ENCODE measurements at places on chromosomes 2 and 18.
A peak's percentile ranks its signal among the peaks of the same experiment; 100 is the strongest.

GRCh38 chr2:229838729-229839128 is 83.1 kb downstream of the TRIP12 start:
- no peak for DNase-seq

DNA sequence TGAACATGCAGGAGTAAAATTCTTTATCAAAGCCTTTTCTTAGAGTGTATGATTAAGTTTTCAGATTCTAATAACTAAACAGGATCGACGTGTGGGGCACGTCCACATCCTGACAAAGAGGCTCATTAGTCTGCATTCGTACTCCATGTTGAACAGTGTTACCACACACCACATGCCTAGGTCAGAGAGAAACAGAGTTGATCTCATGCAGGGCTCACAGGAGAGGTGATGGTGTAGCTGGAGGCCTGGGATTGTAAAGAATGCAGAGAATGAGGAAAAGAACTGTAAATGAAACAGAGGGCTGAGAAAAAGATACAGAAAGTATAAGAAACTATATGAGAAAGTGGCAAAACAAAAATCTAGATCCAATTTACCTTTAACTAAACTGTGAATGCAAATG is 632.5 kb downstream of the BCL11A start:
- peak; percentile 6 for DNase-seq

GRCh38 chr2:157903626-157904025 is 27.5 kb upstream of the ACVR1 start:
- DNase-seq: no peak

GRCh38 chr2:76270096-76270710 is 559.5 kb upstream of the GCFC2 start:
- DNase-seq: peak; percentile 1

- no peak for DNase-seq
Observed at GRCh38 chr2:236662231-236663185, 92.9 kb downstream of the ACKR3 start.

- no peak for DNase-seq
Observed at GRCh38 chr2:8435608-8436007, 246.2 kb upstream of the ID2 start.

- DNase-seq: no peak
Observed at GRCh38 chr2:61845320-61845719, 8.5 kb downstream of the FAM161A start.

- DNase-seq: no peak
Observed at GRCh38 chr18:44730803-44731529, 50.3 kb downstream of the SETBP1 start.

DNA sequence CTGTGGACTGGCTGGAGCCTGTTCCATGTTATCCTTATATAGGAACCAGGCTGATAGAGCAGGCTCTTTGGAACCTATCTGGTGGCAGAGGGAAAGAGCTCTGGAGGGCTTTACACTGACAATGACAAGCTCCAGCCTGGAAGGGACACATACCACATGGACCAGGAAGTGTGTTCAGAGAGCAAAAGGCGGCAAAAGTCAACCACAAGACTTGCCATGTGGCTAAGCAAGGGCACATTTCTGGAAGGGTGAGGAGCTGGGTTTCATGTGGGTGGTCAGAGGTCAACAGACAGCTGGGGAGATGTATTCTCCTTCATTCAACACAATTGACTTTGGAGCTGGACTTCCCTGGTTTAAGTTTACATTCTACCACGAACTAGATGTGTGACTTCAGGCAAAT is 325.2 kb downstream of the DYSF start:
- no peak for DNase-seq

GRCh38 chr2:106960683-106961161 is 74.8 kb upstream of the ST6GAL2 start:
- DNase-seq: no peak

- DNase-seq: no peak
Observed at GRCh38 chr18:54135216-54135615, 89.3 kb downstream of the MBD2 start.

DNA sequence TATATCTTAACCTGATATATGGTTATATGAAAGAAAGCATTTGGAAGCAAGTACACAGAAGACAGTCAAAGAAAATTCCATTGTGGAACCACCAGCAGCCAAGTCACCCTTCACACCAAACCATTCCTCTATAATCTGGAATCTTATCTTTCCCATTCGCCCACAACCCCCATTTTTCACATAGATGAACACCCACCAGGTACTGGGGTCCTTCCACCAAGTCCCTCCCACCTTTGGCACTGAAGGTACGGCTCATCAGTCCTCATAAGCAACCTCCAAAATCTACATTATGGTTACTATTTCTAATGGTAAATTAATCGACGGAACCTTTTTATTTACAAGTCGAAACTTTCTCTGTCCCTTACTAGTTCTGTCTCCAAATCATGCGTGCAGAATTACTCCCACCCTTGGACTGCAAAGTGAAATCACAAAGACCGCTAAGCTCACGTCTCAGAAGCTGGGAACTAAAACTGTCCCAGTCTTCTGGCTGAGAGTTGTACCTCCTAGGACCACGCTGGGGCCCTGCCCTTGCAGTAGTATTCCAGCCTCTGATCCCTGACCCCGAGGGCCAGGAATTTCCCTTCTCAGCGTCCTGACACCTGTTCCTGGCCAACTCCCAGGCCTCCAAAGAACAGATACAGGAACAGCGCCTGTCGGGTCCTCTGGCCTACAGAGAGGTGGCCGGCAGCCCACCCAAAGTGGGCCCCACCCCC is 702 bp downstream of the OLA1 start:
- DNase-seq: peak; percentile 47

GRCh38 chr2:170571612-170572011 is 143.5 kb upstream of the SP5 start:
- DNase-seq: no peak

DNA sequence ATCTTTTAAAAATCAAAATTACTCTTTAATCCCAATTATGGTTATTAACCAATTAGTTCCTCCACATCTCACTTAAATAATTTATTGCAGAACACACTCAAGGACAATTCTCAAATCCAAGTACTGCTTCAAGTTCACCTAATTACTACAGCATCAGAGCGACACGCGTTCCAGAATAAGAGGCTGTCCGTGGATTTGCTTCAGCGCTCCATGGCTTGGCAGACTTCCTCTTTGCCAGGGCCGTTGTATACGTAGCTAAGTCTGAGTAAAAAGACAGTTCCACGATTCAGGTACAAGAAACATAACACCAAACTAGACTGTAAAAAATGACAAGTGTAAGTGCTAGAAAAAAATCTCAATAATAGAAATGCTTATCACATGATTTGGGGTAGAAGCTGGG is 153.2 kb upstream of the MYT1L start:
- peak; percentile 1 for DNase-seq

DNA sequence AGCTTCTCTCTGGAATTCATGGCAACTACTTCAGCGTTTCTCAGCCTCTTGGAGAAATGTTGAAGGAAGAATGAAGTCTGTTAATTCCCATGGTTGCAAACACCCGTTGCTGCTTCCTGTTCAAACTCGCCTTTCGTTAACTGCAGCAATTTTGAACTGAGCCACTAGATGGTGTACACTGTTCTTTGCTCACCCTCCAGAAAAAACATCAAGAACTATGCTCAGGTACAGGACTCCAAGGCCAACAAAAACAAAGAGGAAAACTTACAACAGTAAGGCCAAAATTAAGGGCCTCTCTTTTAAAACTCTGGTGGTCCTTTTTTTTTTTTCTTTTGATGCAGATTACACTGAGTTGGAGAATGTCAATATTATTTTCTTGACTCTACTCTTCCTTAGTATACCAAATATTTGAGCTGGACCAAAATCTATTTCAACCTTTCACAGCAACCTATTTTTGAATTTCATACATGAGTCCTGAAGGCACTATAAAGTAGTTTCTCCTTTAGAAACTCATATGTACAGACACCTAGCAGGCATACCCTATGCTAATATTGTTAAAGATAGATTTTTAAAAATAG is 58.2 kb downstream of the KLHL14 start:
- peak; percentile 82 for DNase-seq

- DNase-seq: no peak
Observed at GRCh38 chr2:189679226-189679625, 4.8 kb downstream of the ANKAR start.

GRCh38 chr2:179817181-179817841 is 44.1 kb downstream of the ZNF385B start:
- peak; percentile 23 for DNase-seq

- peak; percentile 87 for DNase-seq
Observed at GRCh38 chr2:23939987-23940717, at the start of gene UBXN2A. Gene UBXN2A, plus strand, starts transcription at chr2:23940463. Its CDS starts 17,852 bp downstream, at chr2:23958315.

- DNase-seq: peak; percentile 82
Observed at GRCh38 chr2:96315400-96316071, 9.6 kb upstream of the ITPRIPL1 start.

DNA sequence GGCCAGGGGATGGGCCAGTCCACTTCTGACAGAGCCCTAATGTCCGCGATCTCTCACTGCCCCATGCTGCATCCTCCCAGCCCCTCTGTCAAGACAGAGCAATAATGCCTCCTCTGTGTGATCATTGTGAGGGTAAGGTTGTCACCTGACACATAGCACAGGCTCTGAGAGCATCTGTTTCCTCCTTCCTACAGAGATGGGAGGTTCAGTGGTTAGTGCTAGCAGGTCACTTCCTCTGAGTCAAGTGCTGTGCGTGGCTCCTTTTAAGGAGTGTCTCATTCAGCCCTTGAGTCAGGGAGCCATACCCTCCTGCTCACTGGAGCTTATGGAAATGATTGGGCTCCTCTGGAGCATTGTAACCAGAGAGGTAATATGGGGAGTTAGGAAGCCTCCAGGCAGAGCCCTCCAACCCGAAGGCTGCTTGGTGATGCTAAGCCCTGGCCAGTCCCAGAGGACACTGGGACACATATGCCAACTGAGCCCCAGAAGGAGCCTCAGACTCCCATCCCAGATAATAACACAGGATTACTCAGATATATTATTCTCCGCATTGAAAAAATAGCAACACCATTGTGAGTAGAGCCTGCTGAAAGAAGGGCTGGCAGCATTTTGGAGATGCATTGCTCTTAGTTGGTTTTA is 189.0 kb downstream of the GALNT1 start:
- peak; percentile 88 for DNase-seq

DNA sequence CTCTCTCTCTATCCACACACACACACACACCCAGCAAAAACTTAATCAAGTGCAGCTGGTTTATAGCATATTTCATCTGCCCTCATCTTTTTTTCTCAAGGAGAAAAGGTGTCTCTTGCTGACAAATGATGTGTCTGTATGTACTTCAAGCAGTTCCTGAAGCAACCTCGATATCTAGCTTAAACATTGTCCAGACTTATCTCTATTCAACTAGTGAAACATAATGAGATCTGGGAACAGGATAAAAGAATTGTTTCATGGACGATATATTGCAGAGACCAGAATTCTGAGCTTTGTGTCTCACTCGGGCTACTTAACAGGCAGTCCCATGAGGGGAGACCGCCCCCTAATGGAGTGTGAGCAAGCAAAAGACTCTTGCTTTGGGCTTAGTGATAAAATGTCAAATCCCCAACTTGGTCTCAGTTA is 929.2 kb upstream of the SOX11 start:
- peak; percentile 9 for DNase-seq

GRCh38 chr2:68753318-68753717 is 18.7 kb downstream of the ARHGAP25 start:
- no peak for DNase-seq

DNA sequence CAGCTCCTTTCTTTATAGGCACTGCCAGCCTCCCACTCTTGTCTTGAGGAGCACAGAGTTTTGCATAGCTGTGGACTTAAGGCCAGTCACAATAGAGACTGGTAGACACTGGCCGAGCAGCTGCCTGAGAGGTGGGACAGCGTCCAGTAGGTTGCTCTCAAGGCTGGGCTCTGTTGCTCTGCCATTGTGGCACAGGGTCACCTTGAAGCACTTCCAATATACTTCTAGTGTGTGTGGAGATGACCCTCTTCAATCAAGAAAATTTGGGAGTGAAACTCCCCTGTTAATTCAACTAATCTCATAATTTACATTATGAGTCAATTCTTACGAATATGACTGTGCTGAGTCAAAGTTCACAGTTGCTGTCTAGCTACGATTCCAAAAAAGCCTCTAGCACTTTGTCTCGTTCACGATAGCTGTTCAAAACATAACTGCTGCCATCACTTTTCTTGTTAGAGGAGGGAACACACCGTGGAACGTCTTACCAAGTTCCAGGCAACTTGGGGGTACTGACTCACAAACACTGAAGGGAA is 636.2 kb downstream of the EPHA4 start:
- DNase-seq: no peak

DNA sequence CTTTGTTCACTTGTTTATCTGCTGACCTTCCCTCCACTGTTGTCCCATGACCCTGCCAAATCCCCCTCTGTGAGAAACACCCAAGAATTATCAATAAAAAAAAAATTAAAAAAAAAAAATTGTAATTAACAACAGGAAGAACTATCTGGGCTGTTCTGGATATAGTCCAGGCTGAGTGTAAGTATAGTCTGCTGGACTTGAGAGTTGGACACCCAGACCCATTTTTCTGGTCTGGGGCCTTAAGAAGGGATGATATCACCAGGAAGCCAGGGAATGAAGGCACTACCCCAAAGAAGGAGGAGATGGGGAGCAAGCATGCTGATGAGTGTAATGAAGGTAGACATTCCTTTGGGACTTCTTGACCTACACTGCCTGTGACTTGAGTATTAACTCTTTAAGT is 72.1 kb upstream of the ZFP36L2 start:
- no peak for DNase-seq

DNA sequence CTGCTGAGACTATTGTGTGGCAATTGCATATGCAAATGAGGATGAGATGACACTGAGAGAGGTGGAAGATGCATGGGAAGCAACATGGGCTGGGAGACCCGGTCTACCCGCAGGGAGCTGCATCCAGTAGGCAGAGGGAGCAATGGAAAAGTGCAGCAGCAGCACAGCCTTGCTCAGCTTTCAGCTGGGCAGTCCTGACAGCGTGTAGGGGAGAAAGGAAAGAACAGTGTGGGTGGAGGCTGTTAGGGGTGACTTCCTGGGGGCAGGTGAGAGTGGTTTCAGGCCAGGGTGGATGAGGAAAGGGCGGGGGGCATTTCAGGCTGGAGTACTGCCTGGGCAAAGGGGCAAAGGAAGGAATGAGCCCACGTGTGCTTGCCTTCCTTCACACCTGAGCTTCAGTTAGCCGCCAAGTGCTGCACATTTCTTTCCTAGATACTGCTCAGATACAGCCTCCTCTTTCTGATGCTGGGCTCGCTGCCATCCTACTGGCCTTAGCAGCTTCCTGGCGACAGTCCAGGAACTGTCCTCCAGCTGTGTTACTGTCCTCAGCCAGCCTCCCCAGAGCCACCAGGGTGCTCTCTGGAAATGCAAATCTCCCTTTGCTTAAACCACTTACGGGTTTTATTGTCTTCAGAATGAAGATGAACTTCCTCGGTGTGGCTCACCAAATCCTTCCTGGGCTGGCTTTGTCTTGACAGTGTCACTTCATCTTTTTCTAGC is 276.3 kb downstream of the TSN start:
- no peak for DNase-seq

Data from kidney tubule cell (primary cell).